T-helper 17 cell (primary cell): ENCODE measurements at places on chromosomes 16 and 17. TPM values are rescaled to one million over a fixed set of nuclear protein-coding genes. Genes with fewer than 3 reads are reported as not detected.

MLKL gene
- total RNA-seq: 33.8 TPM

- peak; percentile 53 for DNase-seq
Observed at GRCh38 chr16:87550495-87550961, 51.8 kb upstream of the JPH3 start.

- no peak for DNase-seq
Observed at GRCh38 chr16:3120435-3120834, 8.0 kb downstream of the ZNF205 start.

- DNase-seq: peak; percentile 54
Observed at GRCh38 chr17:39867880-39868553, at the start of gene ZPBP2. ZPBP2 (plus strand) TSS chr17:39868202; CDS start chr17:39868355, 153 bp downstream.

GRCh38 chr16:17309510-17309909 is 161.2 kb downstream of the XYLT1 start:
- no peak for DNase-seq
